MCF 10A (cell line): ENCODE measurements at places on chromosomes 3 and 15. TPM values are rescaled to one million over a fixed set of nuclear protein-coding genes. Genes with fewer than 3 reads are reported as not detected.

UROC1 gene
- total RNA-seq: not detected in 2 replicates

HYKK gene
- total RNA-seq: 1.2 and 1.3 TPM in 2 replicates

TMC3 gene
- total RNA-seq: not detected in 2 replicates

CHST13 gene
- total RNA-seq: not detected in 2 replicates

SERPINI2 gene
- total RNA-seq: not detected in 2 replicates

CCR9 gene
- not detected in 2 replicates for total RNA-seq

IL17RB gene
- total RNA-seq: 0.19 and 0.42 TPM in 2 replicates

RGMA gene
- total RNA-seq: 0.37 and 0.51 TPM in 2 replicates

HIGD2B gene
- total RNA-seq: not detected in 2 replicates

ELP6 gene
- total RNA-seq: 32.5 and 33.5 TPM in 2 replicates

LSAMP gene
- not detected in 2 replicates for total RNA-seq

RTP1 gene
- not detected in 2 replicates for total RNA-seq

AP3B2 gene
- total RNA-seq: 6.1 and 7.5 TPM in 2 replicates

DNA sequence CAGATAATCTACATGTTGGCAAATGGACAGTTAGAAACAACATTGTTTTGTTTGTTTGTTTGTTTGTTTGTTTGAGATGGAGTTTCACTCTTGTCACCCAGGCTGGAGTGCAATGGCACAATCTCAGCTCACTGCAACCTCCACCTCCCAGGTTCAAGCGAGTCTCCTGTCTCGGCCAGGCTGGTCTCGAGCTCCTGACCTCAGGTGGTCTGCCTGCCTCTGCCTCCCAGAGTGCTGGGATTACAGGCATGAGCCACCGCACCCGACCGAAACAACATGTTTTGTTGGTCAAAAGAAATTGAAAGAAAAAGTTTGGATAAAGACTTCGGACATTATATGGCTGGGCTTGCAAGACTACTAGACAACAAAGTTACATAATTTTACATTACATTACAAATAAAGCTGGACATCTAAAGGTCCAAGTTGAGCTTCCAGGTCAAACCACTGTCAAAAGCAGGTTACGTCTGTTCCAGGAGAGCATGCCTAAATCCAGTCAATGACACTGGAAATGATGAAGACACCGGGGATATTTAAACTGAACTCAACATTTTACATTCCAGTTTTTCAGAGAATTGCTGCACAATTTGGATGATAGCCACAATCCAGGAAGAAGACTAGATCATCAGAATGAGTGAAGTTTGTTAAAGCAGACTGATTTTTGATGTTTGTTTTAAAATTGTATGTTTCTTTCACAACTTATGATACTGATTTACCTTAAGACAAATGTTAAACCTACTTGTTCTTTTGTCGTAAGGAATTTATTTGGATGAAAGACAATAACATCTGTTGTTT is 18.6 kb downstream of the SERP1 start:
- no peak for DNase-seq

- no peak for DNase-seq
Measured at GRCh38 chr3:183962807-183963206, 54.9 kb downstream of the ABCC5 start.

DNA sequence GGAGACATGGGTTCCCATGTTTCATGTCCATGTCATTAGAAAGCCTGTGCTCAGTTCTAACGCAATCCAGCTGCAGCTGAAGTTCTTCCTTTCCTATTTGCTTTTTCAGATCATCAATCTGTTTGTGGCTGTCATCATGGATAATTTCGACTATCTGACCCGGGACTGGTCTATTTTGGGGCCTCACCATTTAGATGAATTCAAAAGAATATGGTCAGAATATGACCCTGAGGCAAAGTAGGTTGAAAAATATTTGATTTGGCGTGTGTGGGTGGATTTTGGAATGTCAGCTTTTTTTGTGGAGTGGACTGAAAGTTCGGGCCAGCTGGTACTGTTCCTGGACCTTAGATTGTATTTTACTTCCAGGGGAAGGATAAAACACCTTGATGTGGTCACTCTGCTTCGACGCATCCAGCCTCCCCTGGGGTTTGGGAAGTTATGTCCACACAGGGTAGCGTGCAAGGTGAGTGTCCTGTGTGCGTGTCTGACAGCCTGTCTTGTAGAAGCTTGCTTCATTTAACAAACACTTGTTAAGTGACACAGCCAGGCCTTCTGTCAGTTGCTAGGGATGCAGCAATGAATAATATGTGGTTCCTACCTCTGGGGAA is 69.6 kb downstream of the CHDH start:
- no peak for DNase-seq

- no peak for DNase-seq
Measured at GRCh38 chr3:190242147-190242546, 80.1 kb downstream of the CLDN1 start.

- DNase-seq: peak; percentile 56
Measured at GRCh38 chr3:14652-15051, 181.9 kb upstream of the CHL1 start.

- DNase-seq: no peak
Measured at GRCh38 chr3:126200534-126200933, 20.1 kb upstream of the ALDH1L1 start.

DNA sequence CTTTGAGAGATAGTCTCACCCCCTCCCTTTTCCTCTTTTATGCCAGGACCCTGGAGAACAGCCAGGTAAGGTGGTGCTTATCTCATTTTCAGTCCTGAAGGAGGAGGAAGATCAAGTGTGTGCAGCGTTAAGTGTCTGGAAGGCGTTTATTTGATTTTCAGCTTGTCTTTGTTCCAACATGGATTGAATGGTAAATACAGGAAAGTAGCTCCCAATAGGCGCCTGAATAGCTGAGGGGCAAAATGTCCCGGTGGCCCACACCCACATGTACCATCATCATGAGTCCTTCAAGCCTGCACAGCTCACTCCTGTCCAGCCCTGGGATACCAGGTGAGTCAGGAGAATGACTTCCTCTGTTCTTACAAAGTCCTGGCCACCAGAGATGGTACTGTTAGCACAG is 73.5 kb downstream of the CEMIP start:
- peak; percentile 49 for DNase-seq

- DNase-seq: peak; percentile 98
Measured at GRCh38 chr3:138774529-138775253, 60.0 kb downstream of the PIK3CB start.

GRCh38 chr3:53346922-53347260 is 452 bp downstream of the DCP1A start:
- no peak for DNase-seq

DNA sequence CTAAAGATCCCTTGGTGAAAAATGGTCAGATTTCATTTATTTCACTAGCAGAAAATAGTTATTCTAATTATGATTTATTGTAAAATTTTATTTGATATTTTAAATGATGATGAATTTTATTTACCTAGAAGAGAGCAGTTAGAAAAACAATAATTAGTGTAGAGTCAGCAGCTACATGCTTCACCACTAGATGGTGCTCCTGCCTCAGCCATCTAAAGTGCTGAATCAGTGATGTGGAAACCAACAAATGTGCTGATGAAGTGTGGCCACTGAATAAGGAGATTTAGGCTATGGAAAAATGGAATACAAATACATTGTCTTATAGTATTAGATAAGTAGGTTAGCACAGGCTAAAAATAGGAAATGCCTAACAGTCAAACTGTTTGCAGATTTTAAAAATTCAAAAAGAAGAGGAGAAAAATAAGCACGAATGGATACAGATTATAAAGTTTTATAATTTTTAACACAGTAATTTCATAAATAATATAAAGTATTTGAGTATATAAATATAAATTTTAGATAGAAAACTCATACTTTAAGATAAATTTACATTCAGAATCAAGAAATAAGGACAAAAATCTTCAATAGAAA is 109.8 kb downstream of the PPP2R3A start:
- peak; percentile 86 for DNase-seq

- no peak for DNase-seq
Measured at GRCh38 chr3:79204351-79204750, 563.4 kb downstream of the ROBO1 start.

DNA sequence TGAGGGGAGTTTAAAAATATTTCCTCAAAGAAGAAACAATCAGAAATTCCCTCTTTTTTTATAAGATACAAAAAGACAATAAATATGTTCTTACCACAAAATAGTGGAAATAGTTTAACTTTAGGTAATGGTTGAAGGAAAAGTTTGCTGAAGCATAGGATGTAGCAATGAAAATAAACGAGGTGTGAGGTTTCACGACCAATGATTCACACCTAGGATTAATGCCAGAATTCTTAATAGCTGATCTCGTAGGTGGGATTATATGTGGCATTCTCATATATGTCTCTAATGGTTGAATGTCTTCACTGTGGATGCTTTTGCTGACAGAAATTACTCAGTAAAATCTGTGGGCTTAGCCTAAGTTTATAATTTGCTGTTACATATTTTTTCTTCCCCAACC is 467.7 kb downstream of the FGF12 start:
- peak; percentile 30 for DNase-seq

- peak; percentile 4 for DNase-seq
Measured at GRCh38 chr3:48299746-48300712, 33.4 kb downstream of the SPINK8 start.

DNA sequence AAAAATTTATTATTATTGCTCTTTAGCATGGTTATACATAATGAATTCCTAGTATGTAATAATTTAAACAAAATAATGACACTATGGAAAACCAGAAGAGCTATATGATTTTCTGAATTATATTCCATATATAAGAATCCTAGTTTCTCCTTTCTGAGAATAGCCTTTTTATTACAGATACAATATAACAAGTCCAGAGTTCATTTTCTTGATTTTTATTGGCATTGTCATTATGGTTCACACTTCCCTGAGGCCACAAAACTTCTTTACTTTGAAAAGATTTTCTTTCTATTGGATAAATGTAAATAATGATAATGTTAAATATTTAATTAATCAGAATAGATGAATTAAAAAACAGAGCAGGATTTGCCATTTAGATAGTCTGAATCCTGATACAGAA is 362.3 kb upstream of the BCHE start:
- DNase-seq: no peak

- DNase-seq: no peak
Measured at GRCh38 chr3:44870375-44871061, 3.9 kb upstream of the TGM4 start.

GRCh38 chr15:75008221-75008625 is 12.9 kb downstream of the SCAMP5 start:
- no peak for DNase-seq

- DNase-seq: no peak
Measured at GRCh38 chr15:86830304-86830703, 750.6 kb downstream of the AGBL1 start.

- peak; percentile 51 for DNase-seq
Measured at GRCh38 chr3:195270079-195270816, 711 bp downstream of the XXYLT1 start.

DNA sequence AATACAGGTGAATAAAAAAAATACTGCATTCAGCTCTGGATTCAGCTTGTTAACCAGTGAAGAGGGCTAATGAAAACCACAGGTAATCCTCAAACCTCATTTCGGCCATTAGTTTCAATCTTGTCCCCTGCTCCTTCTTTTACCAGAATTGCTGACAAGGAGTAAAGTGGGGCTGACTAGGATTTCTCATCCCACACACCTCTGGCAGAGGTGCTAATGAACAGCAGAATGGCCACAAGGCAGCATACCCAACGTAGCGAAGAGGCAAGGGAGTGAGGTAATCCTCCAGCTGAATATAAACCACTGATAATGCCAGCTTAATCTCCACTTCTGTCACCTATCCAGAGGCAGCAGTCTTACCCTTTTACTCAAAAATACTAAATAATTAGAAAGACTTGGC is 248.8 kb upstream of the CDIN1 start:
- no peak for DNase-seq

DNA sequence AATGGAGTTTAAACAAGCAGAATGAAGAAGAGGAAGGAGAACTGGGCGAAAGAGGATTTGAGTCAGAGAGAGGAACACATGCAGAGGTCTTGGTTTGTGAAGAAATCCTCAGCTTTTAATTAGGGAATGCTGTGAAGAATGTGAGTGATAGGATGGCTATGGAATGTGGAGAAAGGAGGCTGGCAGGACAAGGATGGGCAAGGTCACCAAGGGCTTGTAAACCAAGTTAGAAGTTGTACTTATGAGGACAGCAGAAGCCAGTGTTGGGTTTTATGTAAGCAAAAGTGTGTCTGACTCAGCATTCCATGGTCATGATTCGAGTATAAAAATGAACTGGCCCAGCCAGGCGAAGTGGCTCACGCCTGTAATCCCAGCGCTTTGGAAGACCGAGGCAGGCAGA is 60.0 kb upstream of the IL12A start:
- DNase-seq: peak; percentile 86

DNA sequence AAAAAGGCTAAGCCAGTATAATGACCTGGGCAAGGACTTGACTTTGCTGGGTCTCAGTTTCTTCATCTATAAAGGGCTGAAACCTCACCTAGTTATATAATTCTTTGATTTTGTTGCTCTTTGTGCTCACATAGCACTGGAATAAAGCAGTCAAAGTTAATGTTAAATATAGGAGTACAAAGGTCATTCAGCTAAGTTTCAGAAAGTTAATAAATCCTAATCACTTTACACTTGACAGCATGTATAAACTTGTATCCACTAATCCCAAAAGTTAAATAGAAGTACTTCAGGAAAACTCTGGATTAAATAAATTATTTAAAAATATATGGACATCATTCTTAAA is 33.9 kb downstream of the PLCL2 start:
- DNase-seq: no peak

GRCh38 chr3:141940194-141940776 is 63.8 kb downstream of the ATP1B3 start:
- DNase-seq: peak; percentile 97

DNA sequence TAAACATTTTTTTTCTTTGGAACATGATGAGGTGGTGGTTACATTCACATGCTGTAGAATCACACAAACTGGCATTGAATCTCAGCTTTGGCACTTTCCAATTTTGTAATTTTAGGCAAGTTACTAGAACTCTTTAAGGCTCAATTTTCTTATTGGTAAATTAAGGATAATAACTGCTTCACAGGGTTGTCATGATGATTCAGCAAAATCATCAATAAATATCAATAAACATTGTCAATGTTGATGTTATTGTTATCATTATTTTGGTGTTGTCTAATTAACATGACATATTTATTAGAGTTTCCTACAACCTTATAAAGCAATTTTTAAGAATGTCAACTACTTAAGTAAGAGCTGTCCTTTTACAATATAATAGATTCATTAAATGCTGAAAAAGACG is 1.6 kb downstream of the MDFIC2 start:
- no peak for DNase-seq

DNA sequence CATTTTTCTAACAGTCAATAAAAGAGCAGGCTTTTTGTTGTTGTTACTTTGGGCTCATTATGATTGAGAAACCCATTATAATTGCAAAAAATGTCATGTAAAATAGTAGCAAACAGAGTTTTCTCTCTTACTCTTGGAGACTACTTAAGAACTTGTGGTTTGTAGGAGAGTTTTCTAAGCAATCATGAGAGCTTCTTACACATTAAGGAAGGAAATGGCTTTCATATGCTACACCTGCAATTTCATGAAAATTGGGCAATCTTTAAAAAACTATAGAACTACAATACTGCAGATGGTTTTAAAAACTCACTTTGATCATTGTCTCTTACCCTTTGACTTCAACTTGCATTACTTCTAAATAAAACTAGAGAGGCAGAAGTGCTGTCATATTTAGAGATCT is 701.8 kb downstream of the ZPLD1 start:
- no peak for DNase-seq
